Activated naive CD4-positive, alpha-beta T cell treated with anti-CD3 and anti-CD28 coated beads, Interleukin-2, amount 50 U/mL, for 72 hours (primary cell): ENCODE measurements at places on chromosomes 13 and 19.
A peak's percentile ranks its signal among the peaks of the same experiment; 100 is the strongest.

GRCh38 chr13:90336507-90336906 lies 1011.0 kb upstream of the MIR17HG start:
- no peak for DNase-seq

- no peak for DNase-seq
Observed at GRCh38 chr13:100673376-100673712, 1.3 kb downstream of the TMTC4 start.

DNA sequence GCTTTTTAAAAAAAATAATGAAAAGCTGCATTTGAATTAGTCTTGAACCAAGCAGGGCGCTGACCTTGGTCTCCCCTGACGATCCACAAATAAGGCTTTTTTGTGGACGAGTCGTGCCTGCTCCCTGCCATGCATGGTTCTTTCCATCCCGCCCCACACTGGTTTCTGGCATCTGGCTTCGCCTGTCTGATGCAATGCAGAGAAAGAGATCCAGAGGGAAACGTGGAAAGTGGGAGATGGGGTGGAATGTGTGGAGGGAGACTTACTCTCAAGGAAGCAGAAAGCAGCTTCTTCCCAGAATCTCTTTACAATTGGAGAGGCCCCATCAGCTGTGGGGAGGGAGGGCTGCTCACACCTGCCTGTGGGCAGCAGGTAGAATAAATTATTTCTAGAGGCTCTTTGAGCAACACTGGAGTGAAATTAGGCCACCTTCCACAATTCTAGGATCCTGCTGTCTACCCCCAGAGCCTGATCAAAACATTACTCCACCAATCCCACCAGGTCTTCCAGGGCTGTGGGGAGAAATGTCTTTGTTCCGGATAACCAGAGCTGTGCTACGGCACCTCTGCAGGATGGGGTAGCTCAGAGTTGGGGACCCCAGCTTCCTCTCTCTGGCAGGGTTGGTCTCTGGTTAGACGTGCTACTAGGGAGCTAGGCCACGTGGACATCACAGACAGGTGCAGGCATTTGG lies 183.5 kb downstream of the UQCRFS1 start:
- DNase-seq, result no peak

DNA sequence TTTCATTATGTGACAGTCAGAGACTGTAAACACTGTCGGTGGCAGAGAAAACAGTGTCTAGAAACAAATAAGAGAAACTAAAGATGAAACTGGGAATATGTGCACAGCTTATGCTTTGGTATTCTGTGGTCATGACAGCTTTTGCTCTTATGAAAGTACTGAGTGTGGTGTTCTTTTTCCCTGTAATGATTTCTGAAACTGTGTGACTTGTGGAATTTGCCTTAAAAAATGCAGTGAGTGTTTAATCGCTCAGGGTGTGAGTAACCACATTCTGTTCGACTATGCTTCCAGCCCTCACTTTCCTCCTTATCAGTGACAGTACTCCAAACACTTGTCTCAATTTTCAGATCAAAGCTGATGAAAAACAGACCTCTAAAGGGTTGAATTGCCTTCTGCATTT lies 66.9 kb upstream of the DIAPH3 start:
- no peak for DNase-seq

DNA sequence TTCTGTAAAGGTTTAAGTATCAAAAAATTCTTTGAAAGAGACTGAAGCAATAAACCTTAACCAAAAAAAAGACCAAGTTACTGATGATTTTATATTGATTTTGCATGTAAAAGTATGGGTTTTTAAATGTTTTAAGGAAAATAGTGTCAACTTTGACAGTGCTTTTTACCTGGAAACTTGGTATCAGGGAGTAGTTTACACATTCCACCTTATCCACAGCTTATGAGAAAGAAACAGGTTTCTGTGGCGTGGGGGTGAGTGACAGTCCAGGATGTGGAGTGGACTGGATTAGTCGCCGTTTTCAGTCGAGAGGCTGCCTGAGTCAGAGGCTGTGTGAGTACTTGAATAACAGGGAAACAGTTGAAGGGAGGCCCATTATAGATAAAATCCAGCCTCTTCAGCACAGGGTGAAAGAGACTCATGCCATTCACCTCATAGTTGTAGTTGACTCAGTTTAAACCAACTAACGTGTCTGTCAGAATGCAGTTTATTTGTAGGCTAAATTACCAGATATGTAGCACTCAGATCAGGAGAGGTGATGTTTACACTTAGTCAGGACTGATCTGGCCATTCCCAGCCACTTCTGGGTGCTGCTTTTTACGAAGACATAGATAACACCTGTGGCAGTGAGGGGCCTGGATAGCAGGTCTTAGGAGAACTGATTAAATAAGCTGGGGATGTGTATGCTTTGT lies 595 bp upstream of the GPR183 start:
- DNase-seq, result peak; percentile 67

- DNase-seq, result no peak
Observed at GRCh38 chr13:106859533-106859904, 291.6 kb upstream of the ARGLU1 start.

GRCh38 chr13:112161521-112162301 lies 94.8 kb downstream of the SOX1 start:
- DNase-seq, result no peak

GRCh38 chr13:106464076-106464475 lies 71.4 kb downstream of the EFNB2 start:
- DNase-seq, result no peak
